ENCODE measurements at places on chromosomes 12 and 14.
A peak's percentile ranks its signal among the peaks of the same experiment; 100 is the strongest.

- peak; percentile 48 for DNase-seq
Measured at GRCh38 chr14:53929871-53930715, 26.5 kb downstream of the BMP4 start.

- no peak for DNase-seq
Measured at GRCh38 chr14:105470350-105471296, 4.0 kb upstream of the CRIP2 start.

DNA sequence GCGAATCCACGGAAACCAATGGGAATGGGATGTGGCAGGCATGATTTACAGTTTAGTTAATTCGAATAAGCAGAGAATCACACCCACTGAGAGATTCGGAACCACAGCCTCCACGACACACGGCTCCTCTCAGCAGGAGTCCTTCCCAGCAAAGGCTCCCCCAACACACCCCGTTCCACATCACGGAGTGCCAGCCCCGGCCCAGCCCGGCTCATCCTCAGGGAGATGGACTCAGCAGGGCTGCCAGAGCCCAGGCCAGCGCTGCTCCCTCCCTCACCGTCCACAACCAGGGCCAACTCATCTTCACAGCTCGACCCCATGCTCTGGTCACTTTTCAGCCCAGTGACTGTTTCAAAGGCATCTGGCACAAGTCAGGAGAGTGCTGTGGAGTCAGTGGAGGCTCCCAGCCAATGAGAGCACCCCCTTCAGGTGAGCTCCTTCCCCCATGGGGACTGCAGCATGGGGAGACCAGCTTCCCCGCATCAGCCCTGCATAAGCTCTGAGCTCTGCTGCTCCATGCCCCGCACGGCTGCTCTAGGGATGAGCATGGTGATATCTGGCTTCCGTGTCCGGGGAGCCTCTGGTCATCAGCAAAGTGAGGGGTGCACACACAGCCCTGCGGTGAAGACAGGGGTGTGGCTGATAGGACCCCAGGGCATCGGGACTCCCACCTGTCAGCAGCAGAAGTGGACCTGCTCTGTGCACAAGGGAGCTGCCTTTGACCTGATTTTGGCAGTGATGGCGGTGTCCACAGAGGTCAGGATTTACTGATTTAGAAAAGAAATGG is 238.8 kb upstream of the SFSWAP start:
- no peak for DNase-seq

- no peak for DNase-seq
Measured at GRCh38 chr12:12624498-12624992, 12.9 kb downstream of the CREBL2 start.

DNA sequence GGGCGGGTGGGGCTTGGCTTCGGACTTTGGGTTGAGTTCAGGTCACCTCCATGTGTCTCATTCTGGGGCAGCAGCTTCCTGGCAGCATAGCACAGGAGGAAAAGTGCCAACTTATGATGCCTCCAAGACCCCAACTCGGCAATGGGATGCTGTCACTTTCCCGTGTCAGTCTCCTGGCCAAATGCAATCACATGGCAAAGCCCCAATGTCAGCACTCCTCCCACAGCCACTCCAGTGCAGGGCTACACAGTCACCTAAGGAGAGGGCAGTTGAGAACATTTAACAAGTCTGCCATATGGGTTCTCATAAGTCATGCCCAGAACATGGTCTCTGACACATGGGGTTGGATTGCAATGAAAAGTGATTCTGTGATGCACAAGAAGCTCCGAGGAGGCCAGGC is 26.7 kb downstream of the ELK3 start:
- peak; percentile 6 for DNase-seq

DNA sequence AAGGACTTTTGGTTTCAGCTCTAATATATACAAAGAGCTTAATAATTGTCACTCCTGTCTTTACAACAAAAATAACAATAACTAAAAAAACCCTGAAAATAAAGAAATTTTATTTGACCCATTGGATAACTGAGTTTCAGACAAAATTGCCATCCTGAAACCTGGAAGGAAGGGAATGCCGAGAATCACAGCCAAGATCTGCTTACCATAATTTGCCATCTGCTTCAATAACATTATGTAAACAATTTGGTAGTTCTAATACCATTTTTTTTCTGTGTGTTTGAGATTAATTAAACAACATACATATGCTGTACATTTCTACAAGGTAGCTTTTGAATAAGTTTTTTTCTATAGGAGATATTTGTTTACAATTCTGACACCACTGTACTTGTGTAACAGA is 596.3 kb upstream of the MGAT4C start:
- DNase-seq = no peak

- no peak for DNase-seq
Measured at GRCh38 chr12:125105600-125105999, 40.4 kb downstream of the AACS start.

DNA sequence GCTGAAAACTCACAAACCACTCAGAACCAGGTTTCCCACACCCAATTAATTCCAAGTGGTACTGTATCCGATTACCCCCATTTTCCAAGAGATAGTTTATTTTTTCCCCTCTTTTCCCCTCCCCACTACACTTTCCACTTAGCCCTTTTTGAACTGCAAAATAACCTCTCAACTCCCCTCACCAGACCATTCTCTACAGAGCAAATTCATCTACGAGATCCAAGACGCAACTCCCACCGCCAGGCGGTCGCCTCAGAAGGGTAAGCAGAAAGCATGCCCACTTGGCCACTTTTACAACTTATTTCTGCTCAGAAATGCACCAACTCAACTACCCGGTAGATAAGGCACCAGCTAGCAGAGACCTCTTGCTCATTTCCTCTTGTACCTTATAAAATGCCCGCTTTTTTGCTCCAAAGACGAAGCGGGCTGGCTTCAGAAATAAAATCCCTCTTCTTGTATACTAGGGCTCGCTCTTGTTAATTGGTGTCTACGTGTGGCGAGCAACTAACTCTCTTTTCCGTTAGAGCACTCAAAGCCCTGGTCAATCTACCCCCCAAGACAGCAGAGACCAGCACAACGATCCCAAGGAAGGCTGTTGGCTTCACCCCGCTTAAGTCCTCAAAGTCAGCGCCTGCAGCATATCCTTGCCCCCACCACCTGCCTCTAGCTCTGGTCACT is 910 bp upstream of the SRP54 start:
- DNase-seq = peak; percentile 58

DNA sequence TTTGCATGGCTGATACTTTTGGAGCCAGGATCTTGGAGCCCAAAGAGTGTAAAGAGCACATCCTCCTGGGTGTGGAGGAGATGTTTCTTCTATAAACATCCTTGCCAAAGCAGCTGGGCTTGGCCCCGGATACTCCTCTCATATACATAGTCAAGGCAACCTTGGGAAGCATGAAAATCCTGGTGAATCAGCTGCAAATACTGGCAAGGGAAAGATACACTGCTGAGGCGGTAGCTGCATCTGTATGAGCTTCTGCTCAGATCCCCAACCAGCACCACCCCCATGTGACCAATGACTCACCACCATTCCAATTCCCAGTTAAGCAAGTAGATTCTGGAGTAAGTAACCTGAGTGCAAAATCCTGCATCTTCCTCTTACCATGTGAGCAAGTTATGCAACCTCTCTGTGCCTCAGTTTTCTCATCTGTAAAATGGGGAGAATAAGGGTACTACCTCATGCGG is 567.4 kb downstream of the MED13L start:
- DNase-seq = no peak

DNA sequence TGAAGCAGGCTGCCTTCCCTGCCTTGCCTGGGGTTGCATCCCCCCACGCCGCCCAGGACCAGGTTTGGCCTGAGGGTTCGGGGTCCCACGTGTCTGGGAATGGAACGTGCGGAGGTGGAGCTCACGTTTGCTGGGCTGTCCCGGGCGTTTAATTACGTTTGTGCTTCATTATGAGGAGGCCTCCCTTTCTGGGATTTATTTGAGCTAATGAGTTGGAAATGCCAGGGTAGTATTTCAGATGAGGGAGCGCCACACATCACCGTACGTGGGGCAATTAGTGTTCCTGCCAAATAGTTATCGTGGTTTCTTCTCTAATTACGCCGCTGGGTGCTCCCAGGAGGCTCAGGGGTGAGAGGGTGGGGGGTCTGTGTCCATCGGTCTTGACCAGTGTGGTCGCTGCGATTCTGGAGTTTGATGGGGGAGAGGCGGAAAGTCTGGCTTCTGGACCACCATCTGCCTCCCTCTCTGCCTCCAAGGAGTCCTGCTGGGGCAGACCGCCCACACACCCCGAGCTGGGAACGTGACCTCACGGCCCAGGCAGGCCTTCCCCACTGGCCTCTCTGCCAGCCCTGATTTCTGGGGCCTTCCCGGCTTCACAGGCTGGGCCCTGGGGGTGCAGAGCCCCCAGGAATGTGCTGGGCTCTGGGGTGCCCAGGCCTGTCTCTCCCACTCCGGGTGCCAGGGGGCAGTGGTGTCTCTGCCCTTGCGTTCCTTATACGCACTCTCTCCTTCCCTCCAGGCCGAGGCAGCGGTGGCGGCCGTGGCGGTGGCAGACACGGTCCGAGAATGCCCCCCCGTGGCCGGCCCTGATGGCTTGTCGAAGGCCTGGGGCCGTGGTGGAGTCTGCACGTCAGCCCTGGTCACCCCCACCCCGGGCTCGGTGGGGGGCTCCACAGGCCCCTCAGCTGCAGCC is 18.9 kb downstream of the KIF26A start:
- DNase-seq = no peak

DNA sequence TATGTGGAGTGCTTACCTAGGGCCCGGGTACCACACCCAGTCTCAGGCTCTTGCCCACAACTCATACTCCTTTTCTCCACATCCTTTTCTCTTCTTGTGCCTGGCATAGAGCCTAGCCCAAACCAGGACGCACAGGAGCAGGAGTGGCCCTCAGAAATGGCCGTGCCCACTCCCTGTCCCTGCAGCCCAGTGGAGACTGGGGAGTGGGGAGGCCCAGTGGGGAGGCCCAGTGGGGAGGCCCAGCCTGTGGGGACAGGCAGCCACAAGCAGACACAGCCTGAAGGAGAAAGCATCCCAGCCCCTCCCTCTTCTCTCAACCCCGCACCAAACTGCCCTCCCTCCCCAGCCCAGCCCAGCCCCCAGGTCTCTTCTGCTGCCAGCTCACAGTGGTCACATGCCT is 196.8 kb downstream of the KIF26A start:
- no peak for DNase-seq

GRCh38 chr12:5258498-5258897 is 173.4 kb upstream of the NTF3 start:
- DNase-seq = no peak

GRCh38 chr12:64911912-64912311 is 87.5 kb downstream of the TBC1D30 start:
- DNase-seq = no peak

DNA sequence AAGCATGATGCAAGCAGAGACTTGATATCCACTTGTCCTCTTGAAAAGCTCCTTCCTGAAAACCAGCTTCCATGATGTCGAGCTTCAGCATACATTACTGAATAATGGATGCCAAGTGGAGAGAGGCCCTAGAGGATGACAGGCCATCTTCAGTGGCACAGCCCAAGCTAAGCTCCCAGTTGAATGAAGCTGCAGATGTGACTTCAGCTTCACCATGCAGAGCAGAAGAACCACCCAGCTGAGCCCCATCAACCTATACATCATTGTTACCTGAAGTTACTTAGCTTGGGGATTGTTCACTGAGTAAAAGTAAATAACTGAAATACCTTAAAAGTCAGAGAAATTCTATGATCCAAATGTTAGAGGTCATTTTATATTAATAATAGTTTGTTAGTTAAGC is 93.6 kb downstream of the HECTD4 start:
- DNase-seq = no peak

GRCh38 chr12:124687917-124688316 is 120.5 kb upstream of the NCOR2 start:
- peak; percentile 18 for DNase-seq

- no peak for DNase-seq
Measured at GRCh38 chr12:88617352-88617751, 37.1 kb upstream of the KITLG start.

GRCh38 chr12:100724071-100724470 is 70.5 kb upstream of the ANO4 start:
- DNase-seq = no peak

DNA sequence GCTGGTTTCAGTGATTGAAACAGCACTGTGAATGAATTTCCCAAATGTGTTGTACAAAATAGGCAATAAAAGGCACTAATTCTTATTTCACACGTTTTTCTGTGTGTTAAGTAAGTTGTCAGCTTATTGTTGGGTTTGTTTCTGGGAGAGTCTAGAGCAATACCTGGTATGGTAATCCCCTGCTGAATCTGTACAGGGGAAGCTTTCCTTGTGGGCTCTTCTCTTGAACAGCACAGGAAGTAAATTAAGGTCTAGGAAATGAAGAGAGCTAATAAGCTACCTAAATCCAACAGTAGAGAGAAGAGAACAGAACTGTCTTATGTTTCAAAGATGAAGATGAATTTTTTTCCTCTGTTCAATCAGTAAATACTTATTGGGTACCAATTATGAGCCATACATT is 406.7 kb downstream of the TMTC2 start:
- DNase-seq = no peak

DNA sequence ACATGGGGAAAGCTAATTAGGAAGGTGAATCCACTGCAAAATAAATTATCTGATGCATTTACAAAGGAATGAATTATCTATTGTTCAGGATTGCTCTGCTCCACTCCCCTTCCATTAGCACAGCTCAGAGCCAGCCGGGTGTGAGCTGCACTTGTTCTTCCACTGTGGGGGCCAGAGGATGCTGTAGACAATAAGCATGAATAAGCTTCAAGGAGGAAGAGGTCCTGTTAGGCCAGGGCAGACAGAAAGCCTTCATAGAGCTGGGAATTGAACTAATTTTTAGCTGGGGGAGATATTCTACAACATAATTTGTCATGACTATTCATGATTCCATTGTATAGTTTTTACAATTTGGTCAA is 137.6 kb upstream of the MAX start:
- no peak for DNase-seq

GRCh38 chr12:26179826-26180225 is 15.5 kb upstream of the SSPN start:
- no peak for DNase-seq

DNA sequence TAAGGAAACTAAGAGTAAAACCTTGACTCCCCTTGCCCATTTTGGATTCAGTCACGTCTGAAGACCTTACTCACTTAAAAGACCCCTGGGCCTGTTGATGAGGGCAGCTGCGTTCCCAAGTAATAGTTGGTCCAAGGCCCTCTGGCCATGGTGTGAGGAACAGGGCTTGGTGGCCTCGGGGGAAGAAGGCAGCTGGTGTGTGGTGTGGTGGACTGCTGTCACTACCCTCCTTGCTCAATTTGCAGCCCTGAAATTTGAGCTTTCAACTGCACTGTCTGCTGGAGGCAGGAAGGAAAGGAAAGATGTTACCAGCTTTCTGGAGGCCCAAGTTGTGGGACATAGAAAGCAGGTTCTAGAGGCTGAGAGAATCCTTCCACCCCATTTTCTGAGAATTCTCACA is 128.2 kb downstream of the SLC38A6 start:
- no peak for DNase-seq

- DNase-seq = no peak
Measured at GRCh38 chr14:31010935-31011334, 14.5 kb upstream of the AP4S1 start.

- DNase-seq = no peak
Measured at GRCh38 chr12:51692016-51692415, 101.0 kb downstream of the SCN8A start.

All from activated CD4-positive, alpha-beta memory T cell treated with anti-CD3 and anti-CD28 coated beads for 36 hours (primary cell).